Central memory CD4-positive, alpha-beta T cell (primary cell): ENCODE measurements at places on chromosomes 12 and 14.
A peak's percentile ranks its signal among the peaks of the same experiment; 100 is the strongest.

GRCh38 chr14:99080306-99080705, 191.7 kb downstream of the BCL11B start:
- no peak for DNase-seq

DNA sequence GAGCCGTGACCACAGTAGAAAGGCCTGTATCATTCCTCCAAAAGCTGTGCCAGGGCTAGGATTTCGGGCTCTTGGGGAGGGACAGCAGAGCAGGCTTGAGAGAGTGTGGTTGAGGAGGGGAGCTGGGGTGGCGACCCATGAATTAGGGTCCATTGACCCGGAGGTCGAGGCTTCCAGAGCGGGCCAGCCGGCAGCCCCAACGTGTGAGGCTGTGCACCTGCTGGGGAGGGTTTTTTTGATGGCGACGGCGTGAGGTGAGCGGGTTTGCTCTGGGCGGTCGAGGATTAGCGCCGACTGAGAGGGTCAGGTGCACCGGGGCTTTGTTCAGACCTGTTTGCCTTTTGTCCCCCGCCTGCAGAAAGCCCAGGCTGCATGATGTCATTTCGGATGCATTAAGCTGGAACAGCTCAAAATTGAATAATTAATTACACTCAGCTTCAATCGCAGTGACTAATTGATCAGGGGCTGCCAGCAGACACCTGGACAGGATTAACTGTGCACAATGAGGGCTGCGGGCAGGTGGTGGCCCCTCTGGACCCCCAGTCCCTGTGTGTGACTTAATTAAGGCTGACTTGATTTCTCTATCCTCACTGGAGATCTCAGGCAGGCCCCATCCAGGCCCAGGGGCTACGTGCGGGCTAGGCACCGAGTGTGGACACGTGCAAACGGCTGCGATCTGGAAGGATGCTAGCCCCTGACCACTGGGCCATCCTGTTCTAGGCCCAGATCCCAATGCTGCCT, 42.1 kb upstream of the MEG3 start:
- no peak for DNase-seq

GRCh38 chr12:56038022-56038655, 3.6 kb upstream of the RPS26 start:
- DNase-seq: no peak

- DNase-seq: no peak
Observed at GRCh38 chr12:68065687-68066086, 76.4 kb downstream of the IFNG-AS1 start.

DNA sequence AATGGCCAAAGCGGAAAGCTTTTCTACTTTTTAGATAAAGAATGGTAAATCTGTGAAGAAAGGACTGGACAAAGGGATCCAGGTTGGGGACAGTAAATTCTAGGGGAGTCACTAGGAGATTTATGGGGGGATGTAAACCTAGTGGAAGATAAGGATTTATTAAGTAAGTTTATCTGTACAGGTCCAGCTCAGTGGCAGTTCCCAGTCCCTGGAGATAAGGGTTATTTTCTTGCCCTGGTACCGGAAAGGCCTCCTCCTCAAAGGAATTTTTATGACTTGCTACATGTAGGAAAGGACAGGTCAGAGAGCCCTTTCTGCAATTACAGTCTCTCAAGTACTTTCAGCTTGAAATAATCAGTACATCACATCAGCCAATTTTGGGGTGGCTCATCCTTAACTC, 72.6 kb upstream of the BICD1 start:
- no peak for DNase-seq

GRCh38 chr14:69768873-69769272, 1.9 kb downstream of the SRSF5 start:
- DNase-seq: no peak

GRCh38 chr12:109255377-109255776, 53.7 kb downstream of the FOXN4 start:
- DNase-seq: no peak

DNA sequence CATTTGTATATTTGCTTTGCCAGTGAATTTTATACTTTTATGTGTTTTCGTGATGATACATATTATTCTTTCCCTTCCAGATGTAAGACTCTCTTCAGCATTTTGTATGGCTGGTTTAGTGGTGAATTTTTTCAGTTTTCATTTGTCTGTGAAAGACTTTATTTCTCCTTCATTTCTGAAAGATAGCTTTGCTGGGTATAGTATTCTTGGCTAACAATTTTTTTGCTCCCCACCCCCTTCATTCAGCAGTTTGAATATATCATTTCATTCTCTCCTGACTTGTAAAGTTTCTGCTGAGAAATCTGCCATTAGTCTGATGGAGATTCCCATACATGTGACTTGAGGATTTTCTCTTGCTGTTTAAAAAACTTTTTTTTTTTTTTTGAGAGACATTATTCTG, 72.8 kb downstream of the ERC1 start:
- no peak for DNase-seq

GRCh38 chr12:91381309-91381804, 198.7 kb upstream of the DCN start:
- no peak for DNase-seq

DNA sequence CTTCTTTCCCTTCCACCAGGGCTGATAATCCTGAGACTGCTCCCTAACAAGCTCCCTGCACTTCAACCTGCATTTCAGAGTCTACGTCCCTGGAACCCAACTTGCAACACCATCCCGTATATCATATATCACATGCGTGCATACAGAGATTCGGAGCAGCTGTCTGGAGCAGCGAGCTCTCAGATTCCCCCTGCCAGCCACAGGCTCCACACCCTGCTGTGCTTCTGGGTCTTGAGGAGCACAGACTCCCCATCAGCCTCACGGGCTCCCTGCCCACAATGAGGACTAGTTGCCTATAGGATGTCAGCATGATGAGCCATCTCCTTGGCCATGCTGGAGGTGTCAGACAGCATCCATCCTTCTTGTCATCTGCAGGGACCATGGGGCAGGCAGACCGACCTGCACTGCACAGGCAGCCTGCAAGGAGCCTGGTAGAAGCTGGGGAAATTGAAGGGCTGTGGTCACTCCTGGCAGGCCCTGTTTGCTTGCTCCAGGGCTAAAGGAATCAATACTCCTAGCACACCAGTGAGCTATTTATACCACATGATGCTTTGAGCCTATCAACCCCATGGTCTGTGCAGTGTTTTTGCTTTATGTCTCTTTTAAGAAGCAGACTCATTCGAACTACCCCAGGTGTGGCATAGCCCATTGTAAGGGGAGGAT, 19.6 kb upstream of the HDAC7 start:
- DNase-seq: no peak

DNA sequence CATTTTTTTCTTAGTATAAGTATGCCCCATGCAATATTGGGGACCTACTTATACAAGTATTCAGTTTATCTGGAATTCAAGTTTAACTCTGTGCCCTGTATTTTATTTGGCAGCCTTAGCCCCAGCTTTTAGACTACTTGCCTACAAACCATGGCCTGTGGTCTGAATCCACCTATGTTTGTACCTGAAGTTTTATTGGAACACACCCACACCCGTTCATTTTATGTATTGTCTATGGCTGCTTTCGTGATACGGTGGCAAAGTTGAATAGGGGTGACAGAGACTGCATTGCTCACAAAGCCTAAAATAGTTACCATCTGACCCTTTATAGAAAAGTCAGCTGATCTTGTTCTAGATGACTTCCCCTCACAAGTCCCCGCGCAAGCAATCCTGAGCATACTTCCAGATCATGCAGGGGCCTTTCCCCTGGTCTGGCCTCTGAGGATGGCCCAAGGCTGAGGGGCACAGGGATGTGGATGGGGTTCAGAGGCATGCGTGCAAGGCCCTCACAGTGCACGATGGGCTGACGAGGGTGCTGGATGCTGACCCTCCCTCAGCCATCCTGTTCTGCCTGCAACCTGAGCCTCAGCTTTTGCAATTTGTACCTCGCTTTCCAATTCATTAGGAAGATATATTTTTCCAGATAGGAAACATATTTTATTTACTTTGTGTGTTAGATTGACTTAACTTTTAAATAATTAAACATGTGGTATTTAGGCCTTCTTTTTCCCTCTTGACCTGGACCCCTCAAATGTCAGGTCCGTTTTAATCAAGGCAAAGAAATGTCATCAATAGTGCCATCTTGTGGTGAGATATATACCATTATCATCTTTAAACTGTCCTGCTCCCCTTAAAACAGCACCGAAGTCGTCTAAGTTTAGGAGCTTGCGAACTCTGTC, 527.3 kb upstream of the CCDC196 start:
- peak; percentile 24 for DNase-seq

GRCh38 chr12:7935590-7936581, at the start of gene SLC2A3:
SLC2A3 (minus strand) TSS chr12:7936187; CDS start chr12:7936034, 153 bp downstream.
- peak; percentile 90 for DNase-seq

GRCh38 chr12:48075832-48076231, 30.0 kb downstream of the SENP1 start:
- DNase-seq: no peak

GRCh38 chr14:68368850-68369249, 424.0 kb downstream of the ZFP36L1 start:
- peak; percentile 31 for DNase-seq

GRCh38 chr14:44701563-44702263, 194.6 kb upstream of the FSCB start:
- DNase-seq: no peak

- DNase-seq: no peak
Observed at GRCh38 chr12:96347130-96347699, 53.0 kb downstream of the CDK17 start.

DNA sequence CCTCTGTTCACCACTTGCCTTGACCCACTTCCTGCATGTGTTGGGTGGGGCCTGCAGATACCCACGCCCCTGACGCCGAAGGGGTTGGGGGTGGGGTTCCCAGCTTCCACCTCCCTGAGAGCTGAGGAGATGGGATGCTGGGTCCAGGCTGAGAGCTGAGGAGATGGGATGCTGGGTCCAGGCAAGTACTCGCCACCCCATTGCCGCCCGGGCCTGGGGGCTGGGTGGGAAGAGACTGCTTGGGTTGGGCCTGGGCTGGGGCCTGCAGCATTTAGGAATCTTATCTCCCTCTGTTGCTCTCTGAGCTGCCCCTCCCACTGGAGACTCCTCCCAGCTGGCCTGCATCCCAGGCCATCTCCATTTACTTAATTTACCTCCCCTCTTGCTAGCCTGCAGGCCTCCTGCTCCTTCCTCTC, 17.4 kb downstream of the TEAD4 start:
- no peak for DNase-seq

GRCh38 chr14:58701604-58702003, 63.8 kb downstream of the DACT1 start:
- no peak for DNase-seq

GRCh38 chr14:100135073-100135472, 24.4 kb downstream of the DEGS2 start:
- DNase-seq: no peak

DNA sequence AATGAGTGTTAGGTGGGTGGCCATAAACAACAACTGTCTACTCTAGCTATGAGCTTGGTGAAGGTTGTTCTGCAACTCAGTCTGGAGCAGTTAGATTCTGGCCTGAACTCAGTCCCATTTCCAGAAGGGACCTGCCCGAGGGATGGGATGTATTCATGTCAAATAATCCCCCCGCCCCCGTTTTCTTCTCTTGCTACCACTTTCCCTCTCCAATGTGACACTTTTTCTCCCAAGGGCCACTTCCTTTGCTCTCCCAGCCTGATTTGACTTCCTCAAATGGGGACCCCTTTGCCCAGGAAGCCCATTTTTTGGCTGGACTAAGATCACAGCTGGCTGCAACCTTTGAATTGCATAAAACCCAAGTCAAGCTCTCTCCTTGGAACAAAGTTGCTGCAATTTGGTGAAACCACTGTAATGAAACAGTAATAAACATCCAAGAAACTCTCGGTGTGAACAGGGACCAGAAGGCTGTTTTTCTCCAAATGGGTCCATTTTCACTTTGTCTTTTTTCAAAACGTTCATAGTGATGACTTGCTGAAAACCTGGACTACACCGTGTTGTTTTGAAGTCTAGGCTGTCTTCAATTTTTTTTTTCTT, 137.2 kb upstream of the GSC start:
- no peak for DNase-seq
